ENCODE measurements at places on chromosomes 1 and 21.

DNA sequence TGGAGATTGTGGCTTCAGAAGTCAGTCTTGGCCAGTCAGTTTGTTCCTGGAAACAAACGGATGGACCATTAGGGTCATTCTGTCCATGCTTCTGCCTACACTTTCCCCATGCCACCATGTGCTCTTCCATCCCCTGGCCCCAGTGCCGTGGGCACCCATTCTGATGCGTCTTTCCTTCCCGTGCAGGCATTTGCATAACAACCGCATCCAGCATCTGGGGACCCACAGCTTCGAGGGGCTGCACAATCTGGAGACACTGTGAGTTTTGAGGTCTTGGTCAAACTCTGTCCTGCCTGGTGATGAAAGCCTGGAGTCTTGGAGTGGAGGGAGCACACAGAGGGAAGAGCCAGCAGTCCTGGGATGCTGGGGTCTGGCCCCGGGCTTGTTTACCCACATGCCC lies 61.1 kb downstream of the UBE2T start:
- no peak for DNase-seq

- no peak for DNase-seq
Measured at GRCh38 chr1:193589597-193590040, 403.2 kb upstream of the B3GALT2 start.

GRCh38 chr1:113747376-113747775 lies 11.9 kb downstream of the PHTF1 start:
- no peak for DNase-seq

DNA sequence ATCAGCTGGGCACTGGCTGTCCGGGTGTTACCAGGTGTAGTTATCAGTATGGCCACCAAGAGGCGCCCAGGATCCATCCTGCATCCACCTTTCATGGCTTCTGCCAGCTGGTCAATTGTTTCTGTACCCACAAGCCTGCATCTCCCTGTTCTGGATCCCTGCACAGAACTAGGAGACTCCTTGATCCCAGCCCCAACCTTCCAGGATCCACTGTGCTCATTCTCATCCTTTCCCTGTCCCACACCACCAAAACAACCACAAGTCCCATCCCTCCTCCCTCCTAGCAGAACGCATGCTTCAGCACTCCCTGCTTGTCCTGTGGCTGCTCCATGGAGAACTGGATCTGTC lies 27.2 kb upstream of the FOXE3 start:
- peak; percentile 50 for DNase-seq

DNA sequence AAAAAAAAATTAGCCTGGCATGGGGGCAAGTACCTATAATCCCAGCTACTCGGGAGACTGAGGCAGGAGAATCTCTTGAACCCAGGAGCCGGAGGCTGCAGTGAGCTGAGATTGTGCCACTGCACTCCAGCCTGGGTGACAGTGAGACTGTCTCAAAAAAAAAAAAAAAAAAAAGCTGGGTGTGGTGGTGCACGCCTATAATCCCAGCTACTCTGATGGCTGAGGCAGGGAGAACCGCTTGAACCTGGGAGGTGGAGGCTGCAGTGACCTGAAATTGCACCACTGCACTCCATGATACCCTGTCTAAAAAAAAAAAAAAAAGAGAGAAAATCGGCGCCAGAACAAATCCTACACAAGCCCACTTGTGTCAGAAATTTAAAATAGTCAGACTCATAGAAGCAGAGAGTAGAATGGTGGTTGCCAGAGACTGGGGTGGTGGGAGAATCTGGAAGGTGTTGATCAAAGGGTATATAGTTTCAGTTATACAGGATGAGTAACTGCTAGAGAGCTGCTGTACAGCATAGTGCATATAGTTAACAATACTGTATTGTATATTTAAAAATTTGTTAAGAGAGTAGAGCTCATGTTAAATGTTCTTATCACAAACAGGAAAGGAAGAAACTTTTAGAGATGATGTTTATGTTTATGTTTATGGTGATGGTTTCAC lies 9.6 kb downstream of the DIP2A start:
- DNase-seq, result no peak

GRCh38 chr1:186864296-186864695 lies 35.5 kb downstream of the PLA2G4A start:
- DNase-seq, result no peak

GRCh38 chr21:34939673-34940331 lies 109.3 kb downstream of the RUNX1 start:
- no peak for DNase-seq

DNA sequence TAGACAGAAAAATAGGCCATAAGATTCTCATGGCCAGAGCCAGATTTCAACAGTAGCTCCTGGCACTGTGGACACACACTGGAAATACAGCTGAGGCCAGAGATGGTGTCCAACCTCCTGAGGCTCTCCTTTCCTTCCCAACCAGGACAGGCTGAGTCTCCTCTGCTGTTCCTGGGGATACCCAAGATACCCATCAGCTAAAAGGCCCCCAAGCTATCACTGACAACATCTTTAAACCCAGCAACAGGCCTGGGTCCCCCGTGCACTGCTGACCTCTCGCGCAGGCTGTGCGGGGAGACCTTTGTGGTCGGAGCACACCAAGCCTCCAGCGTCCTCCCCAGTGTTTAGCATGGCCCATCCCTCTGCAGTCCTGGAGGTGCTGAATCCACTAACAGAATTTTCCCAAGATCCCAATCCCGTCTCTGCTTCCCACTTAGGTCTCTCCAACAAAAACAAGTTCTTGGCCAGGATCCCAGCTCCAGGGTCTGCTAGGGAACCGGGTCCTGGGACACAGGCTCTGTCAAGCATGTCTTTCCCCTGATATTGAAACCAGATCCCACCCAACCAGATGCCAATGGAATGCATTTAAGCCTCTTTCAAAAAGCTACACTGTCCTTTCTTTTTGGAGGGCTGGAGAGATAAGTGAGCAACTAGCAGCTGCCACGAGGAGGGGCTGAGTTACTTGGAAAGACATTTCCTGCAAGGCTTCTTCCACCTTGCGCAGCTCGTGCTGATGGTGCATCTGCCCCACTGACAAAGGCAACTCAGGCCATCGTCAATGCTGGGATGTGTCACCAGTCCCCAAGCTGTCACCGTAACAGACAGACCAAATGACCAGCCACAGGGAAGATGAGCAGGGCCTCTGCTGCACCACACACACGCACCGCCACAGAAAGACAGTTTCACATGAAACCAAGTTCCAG lies 73.2 kb downstream of the BCAR3 start:
- DNase-seq, result peak; percentile 7

GRCh38 chr1:191592039-191592438 lies 566.2 kb upstream of the RGS18 start:
- DNase-seq, result no peak

DNA sequence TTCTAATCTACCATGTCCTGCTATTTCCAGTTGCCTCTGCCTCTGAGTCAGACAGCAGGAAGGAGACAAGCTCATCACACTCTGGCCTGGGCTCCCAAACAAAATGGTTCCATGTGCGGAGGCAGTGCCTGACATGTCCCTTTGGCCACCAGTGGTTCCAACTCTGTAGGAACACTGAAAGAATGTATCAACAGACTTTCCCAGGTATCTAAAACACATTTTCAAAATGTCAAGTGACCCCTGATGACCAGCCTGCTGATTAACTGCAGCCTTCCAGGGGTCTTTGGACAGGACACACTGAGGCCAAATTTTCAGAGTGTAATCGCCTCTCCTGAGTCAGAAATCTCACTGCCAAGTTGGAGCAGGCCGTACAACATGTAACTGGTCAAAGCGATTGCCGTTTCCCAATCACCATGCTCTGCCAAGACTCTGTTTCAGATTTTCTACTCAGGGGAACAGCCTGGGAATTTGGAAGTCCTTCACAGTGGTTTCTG lies 172.7 kb downstream of the TPR start:
- no peak for DNase-seq

DNA sequence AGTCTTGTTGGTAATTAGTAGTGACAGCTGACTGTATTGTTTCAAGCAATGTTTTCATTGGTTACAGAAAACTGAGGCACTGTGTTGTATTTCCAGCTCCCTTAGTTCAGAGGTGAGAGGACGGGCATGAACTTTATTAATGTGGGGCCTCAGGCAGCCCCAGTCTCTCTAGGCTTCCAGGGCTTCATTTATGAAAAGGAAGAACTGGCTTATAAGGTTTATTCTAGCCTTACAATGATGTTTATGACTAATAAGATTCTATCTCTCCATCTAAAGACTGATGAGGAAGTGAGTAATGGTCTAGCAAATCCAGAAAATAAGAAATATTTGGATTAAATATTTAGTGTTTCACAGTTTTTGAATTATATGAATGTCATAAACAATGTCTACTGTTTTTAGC lies 41.5 kb downstream of the CBS start:
- no peak for DNase-seq

DNA sequence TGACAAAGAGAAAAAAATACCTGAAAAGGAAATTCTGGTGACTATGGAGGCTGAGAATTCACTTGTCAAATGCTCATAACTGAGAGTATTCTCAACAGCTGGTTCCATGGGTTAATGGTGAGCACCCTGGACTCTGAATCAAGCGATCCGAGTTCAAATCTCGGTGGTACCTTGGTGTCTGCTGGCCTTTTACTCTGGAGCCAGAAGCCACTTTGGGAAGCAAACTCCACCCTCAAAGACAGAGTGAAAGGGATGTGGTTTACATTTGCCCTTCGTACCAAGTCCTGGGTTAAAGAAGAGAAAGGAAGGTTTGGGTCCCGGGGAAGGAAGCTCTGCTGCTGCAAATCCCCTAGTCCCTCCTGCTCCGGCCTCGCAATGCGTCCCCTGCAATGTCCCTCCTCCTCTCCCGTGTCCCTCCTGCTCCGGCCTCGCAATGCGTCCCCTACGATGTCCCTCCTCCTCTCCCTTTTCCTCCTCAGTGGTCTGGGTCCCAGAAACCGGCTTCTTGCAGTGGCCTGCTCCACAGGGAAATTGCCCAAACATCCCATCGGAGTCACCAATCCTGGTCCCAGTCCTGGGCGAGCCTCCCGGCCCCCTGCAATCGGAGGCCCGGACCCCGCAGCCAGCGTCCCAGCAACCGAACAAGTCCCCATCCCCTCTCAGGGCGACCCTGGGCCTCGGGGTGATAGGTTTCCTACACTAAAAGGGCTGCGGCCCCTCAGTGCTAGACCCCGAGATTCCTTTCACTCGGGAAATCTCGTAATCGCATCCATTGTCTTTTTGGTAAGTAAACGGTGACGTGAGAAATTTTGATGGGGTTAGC lies 129.4 kb downstream of the PPIAL4G start:
- peak; percentile 11 for DNase-seq

DNA sequence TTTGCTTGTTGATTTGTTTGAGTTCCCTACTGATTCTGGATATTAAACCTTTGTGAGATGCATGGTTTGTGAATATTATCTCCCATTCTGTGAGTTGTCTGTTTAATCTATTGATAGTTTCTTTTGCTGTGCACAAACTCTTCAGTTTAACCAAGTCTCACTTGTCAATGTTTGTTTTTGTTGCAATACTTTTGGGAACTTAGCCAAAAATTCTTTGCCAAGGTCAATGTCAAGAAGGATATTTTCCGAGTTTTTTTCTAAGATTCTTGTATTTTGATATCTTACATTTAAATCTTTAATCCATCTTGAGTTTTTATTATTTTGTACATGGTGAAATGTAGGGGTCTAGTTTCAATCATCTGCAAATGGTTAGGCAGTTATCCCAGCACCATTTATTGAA lies 1230.7 kb upstream of the NCAM2 start:
- DNase-seq, result no peak

- DNase-seq, result no peak
Measured at GRCh38 chr1:161335796-161336195, 21.6 kb downstream of the SDHC start.

GRCh38 chr1:7586031-7586941 lies 184.8 kb upstream of the VAMP3 start:
- DNase-seq, result no peak

GRCh38 chr1:47399138-47399845 lies 16.8 kb upstream of the FOXE3 start:
- DNase-seq, result no peak

- no peak for DNase-seq
Measured at GRCh38 chr1:116392717-116393404, 19.8 kb downstream of the ATP1A1 start.

DNA sequence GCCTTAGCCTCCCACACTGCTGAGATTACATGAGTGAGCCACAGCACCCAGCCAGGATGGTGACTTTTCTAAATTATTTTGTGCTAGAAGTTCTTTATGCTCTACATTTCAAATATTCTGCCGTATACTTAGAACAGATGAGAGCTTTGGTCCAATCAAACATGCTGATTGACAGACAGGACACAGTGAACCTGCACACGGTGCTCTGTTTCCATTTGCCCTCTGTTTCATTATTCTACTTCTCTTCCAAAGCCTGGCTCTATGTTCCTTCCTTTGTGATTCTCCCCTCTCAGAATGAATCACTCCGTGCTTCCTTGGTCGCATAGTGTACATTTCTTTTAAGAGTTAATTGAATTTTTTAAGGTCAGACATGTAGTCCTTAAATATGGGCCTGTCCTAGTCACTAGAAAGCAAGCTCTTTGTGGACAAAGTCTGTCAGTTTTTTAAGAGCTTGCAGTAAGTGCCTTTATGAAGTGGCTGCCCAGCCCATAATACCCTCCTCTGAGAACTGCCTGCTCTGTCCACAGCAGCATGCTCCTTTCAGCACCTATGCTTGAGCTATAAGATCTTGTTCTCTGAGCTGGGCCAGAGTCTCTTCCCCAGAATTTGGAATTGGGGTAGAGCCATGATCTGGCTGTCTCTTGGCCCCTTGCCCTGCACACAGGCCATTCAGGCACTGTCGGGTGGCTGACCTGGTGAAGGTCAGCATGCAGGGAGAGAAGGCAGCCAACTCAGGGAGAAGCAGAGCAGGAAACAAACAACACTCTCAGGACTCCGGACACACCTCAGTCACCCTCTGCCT lies 66.8 kb upstream of the SLC44A3 start:
- no peak for DNase-seq

- no peak for DNase-seq
Measured at GRCh38 chr1:90730243-90731022, 13.3 kb upstream of the BARHL2 start.

DNA sequence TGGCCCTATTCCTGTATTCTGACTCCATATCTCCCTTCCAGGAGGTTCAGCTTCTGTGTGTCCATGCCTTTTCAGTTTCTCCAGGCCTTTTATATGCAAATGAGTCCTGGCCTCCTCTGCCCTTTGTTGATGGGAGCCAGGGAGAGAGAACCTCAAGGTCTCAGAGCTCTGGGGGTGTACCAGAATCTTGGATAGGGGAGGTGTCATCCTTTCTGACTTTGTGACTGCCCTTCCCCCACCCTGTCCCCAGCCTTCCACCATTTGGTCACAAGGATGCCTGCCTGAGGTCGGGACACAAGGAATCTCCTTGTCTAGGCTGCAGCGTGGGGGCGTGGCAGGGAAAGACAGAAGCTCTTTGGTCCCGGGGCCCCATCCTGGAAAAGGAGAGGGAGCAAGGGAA lies 18.6 kb downstream of the LURAP1 start:
- DNase-seq, result no peak

- DNase-seq, result no peak
Measured at GRCh38 chr21:28811860-28812259, 180.8 kb downstream of the LTN1 start.

- no peak for DNase-seq
Measured at GRCh38 chr1:117586747-117587498, 18.9 kb upstream of the TENT5C start.

DNA sequence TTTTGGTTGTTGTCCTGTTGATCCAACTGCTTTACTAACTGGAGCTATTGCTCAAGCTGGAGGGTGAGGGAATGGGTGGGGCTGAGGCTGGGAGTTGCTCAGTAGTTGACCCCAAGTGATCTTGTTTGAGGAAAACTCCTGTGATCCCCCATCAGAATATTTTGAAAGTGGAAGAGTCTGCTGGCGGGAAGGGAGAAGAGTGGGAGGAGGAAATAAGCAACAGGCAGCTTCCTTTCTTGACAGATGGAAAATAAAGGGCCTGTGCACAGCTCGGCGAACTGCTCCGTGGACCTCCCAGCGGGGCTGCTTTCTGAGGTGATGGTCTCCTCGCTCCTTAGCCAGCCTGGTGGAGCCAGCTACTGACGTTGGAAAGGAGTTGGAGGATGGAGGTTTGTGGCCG lies 199.1 kb upstream of the LMO4 start:
- no peak for DNase-seq
